ENCODE measurements at places on chromosomes 6 and 20. TPM values are rescaled to one million over a fixed set of nuclear protein-coding genes. Genes with fewer than 3 reads are reported as not detected.

GJE1 gene
- not detected for polyA plus RNA-seq

HNF4A gene
- 18.5 TPM for polyA plus RNA-seq

CD109 gene
- polyA plus RNA-seq: 3.5 TPM

SIGLEC1 gene
- 1.5 TPM for polyA plus RNA-seq

ASIP gene
- polyA plus RNA-seq: 0.35 TPM

TTK gene
- polyA plus RNA-seq: 1.5 TPM

MEI4 gene
- polyA plus RNA-seq: not detected

PRDM1 gene
- 3.1 TPM for polyA plus RNA-seq

SULF2 gene
- 9.1 TPM for polyA plus RNA-seq

GNAS-AS1 gene
- polyA plus RNA-seq: 0.15 TPM

DOK5 gene
- 0.61 TPM for polyA plus RNA-seq

EMILIN3 gene
- polyA plus RNA-seq: 0.37 TPM

RAD21L1 gene
- polyA plus RNA-seq: not detected

DOP1A gene
- polyA plus RNA-seq: 2.6 TPM

PTK6 gene
- 7.7 TPM for polyA plus RNA-seq

CYP21A2 gene
- 1.3 TPM for polyA plus RNA-seq

SFTA2 gene
- 10.2 TPM for polyA plus RNA-seq

MEA1 gene
- polyA plus RNA-seq: 102 TPM

GTSF1L gene
- polyA plus RNA-seq: not detected

RCAN2 gene
- polyA plus RNA-seq: 42.0 TPM

Measured in stomach (tissue), 19 donors.